GM12878 (cell line): ENCODE measurements at places on chromosomes 3 and 15.

DNA sequence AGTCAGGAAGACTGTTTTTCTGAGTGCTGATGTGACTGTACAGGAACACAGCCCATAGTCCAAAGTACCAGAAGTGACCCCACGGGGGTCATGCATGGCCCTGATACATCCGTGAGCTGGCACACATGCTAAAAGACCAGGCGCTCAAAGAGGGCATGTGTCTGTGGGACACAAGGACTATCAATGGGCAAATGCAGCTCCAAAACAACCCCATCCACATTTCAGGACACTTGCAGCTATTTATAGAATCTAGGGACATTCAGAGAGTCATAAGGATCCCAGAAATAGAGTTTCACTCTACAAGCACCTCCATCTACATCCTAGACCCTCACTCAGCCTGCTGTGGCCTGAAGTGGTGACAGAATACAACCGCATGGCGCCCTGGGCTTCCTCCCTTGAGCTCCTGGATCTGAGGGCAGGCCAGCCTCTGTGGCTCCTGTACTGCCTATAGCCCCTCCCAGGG lies 17.0 kb downstream of the SLC25A20 start:
- H3K27ac ChIP-seq, result no peak overlapping the region
- H3K27me3 ChIP-seq, result no peaks in the 10 kb centered on the region
- peaks cover 3% of the 10 kb centered on the region; the same call in 1 of the 2 replicates for H3K36me3 ChIP-seq
- peaks cover 14% of the 10 kb centered on the region for H3K4me1 ChIP-seq
- H3K4me3 ChIP-seq, result no peak overlapping the region

GRCh38 chr3:106013971-106014370 lies 145.2 kb upstream of the CBLB start:
- no peaks in the 10 kb centered on the region for H3K36me3 ChIP-seq
- no peak for DNase-seq
- H3K4me3 ChIP-seq, result no peak overlapping the region

DNA sequence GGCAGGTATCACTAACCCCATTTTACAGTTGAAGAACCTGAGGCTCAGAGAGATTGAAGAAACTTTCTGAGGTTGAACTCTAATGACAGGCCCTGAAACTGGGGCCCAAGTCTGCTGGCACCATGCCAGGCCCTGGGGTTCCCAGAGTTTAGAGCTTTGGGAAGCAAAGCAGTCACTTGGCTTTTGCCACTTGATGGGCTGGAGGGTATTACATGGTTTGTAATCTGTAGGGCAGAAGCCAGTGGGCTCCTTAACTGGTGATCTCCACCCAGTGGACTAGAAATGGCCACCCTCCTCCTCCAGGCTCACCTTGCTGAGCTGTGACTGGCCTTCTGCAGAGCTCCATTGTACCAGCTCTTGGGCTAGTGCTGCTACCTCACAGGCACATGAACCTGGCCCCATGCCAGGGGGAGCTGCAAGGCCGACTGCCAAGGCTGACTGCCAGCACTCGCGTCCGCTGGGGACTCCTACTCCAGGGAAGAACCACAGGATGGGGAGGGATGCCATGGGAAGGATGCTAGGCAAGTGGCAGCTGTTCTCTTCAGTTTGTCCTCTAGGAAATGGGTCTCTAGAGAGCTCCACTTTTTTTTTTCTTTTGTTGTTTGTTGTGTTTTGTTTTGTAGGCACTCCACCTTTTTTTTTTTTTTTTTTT lies 104.8 kb downstream of the ETFA start:
- H3K27me3 ChIP-seq, result no peaks in the 10 kb centered on the region
- H3K36me3 ChIP-seq, result peaks cover 9% of the 10 kb centered on the region
- no peak for DNase-seq
- no peak overlapping the region for H3K27ac ChIP-seq
- H3K4me1 ChIP-seq, result no peaks in the 10 kb centered on the region

GRCh38 chr3:52223449-52224408 lies 1.7 kb downstream of the TLR9 start:
- H3K27ac ChIP-seq, result no peak overlapping the region
- peaks cover 29% of the 10 kb centered on the region for H3K4me1 ChIP-seq
- DNase-seq, result no peak
- no peaks in the 10 kb centered on the region; the same call in none of the 2 replicates for H3K36me3 ChIP-seq

GRCh38 chr3:188349351-188349901 lies 195.5 kb downstream of the LPP start:
- DNase-seq, result no peak
- no peaks in the 10 kb centered on the region for H3K27me3 ChIP-seq
- H3K4me1 ChIP-seq, result no peaks in the 10 kb centered on the region
- no peak overlapping the region for H3K27ac ChIP-seq
